ENCODE measurements at places on chromosomes 1 and 21.

DNA sequence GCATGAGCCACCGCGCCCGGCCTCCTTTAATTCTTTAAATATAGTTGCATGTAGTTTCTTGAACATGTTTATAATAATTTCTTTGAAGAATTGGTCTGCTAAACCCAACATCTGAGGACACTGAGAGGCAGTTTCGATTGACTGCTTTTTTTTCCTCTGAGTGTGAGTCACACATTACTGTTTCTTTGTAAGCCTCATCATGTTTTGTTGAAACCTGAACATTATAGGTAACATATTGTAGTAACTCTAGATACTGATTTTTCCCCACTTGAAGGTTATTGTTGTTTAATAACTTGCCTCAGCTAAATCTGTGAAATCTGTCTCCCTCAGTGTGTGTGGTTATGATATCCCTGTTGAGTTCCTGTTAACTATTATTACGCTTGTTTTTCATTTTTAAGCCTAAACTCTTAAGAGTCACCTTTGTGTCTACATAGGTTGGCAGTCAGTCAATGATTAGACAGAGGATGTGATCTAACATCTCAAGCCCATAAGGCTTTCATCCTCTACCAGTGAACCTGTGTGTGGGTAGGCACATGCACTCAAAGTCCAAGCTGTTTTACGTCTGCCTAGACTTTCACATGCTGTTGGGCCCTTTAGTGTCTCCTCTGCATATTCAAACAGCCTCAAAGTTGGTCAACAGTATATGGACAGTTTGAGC lies 155.5 kb downstream of the KCNH1 start:
- no peak for DNase-seq

DNA sequence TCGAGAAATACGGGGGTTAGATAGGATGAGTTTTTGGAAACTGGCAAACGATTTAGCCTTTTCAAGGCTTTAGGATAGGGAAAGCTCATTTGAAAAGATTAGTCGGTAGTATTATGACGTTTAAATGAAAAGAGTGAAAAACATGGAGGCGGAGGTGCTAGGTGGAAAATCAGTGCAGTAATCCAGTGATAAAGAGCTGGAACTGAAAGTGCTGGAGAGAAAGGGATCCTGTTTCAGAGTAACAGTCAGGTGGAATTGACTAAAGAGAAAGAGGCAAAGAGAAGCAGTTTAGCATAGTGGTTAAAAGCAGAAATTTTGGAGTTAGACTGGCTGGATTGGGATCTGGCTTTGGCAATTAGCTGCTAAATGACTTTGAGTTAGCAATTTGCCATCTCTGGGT lies 945 bp downstream of the WDR3 start:
- no peak for DNase-seq

GRCh38 chr1:113223040-113223439 lies 150.0 kb downstream of the LRIG2 start:
- no peak for DNase-seq

- DNase-seq, result no peak
Measured at GRCh38 chr1:234368320-234369032, 4.8 kb upstream of the COA6 start.

GRCh38 chr1:182811975-182812722 lies 22.6 kb downstream of the NPL start:
- DNase-seq, result no peak

DNA sequence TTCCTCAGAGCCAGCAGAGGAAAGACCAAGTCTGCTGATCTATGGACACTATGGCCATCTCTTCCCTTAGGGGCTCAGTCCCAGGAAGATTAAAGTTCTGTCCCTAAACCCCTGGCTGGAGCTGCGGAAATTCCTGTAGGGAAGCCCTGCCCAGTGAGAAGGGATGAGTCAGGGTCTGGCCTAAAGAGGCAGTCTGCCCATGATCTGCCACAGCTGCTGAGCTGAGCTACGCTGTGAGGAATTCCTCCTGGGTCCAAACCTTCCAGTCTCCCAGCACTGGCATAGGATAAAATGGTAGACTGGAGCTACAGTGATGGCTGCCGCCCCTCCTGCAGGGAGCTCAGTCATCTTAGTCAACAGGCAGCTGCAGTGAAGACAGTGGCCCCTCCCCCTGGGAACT lies 213.7 kb downstream of the BRINP2 start:
- no peak for DNase-seq
